CD4-positive, alpha-beta T cell treated with Interleukin-17A for 4 hours (primary cell): ENCODE measurements at places on chromosomes 16 and 17.

- DNase-seq: no peak
These were observed 84.2 kb downstream of the ZFHX3 start for GRCh38 chr16:72963533-72964315.

- no peak for DNase-seq
These were observed 226.4 kb upstream of the PSMD7 start for GRCh38 chr16:74070237-74070636.

DNA sequence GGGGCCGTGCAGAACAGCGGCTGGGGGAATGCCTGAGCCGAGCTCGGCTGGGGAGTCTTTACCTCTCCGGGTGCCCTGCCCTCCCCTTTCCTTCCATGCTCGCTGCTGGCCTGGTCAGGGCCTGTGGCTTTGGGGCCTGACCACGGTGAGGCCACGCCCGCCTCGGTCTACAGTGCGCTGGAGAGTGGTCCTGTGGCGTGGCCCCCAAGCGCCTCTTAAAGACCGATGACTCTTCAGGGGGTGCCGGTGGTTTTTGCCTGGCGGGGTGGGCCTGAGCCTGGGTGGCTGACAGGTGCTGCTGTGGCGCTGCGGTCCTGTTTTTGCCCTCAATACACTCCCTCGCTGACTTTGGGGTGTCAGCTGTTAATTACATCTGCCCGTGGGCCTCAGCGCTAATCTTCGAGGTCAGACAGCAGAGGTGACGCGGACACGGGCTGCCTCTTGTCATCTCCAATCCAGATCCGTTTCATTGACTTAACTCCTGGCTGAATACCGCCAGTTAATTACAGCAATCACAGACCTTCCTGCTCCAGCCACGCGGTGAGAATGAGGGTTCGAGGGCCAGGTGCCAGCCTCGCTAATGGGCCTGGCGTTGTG lies 29.7 kb downstream of the GSE1 start:
- no peak for DNase-seq

DNA sequence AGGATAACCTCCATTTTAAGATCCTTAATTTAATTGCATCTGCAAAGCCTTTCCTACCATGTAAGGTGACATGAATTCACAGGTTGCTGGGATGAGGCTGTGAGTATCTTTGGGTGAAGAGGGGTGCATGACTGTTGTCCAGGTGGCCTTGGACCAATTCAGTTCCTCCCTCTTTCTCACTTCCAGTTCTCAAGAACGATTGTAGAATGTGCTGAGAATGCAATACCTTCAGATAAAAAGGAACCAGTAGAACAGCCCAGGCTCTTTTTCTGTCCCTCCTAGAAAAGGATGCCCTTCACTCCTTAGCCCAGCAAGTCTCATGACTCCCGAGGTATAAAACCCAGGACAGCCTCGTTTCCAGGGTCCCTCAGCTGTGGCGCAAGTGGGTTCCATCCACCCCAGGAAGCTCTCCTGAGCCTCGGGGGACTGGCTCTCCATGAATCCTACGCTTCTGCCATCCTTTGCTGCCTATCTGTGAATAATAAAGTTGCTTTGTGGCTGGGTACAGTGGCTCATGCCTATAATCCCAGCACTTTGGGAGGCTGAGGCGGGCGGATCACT lies 61.6 kb upstream of the FA2H start:
- no peak for DNase-seq

DNA sequence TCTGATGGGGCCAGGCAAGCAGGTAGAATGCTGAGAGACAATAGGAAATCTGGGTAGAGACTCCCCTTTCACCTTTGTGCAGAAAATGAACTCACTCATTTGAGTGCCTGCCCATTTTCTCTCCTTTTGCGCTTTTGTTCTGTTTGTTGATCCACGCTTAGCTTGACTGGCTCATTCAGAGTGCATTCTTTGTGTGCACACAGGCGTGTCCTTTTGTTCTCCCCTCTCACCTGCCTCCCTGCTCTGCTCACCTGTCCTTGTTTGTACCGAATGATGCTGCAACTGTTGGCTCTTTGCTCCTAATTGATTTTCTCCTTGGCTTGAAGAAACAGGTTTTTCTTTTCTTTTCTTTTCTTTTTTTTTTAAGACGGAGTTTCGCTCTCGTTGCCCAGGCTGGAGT lies 15.8 kb downstream of the PGS1 start:
- DNase-seq: no peak

GRCh38 chr17:31877911-31878702 lies 19.1 kb upstream of the COPRS start:
- no peak for DNase-seq

DNA sequence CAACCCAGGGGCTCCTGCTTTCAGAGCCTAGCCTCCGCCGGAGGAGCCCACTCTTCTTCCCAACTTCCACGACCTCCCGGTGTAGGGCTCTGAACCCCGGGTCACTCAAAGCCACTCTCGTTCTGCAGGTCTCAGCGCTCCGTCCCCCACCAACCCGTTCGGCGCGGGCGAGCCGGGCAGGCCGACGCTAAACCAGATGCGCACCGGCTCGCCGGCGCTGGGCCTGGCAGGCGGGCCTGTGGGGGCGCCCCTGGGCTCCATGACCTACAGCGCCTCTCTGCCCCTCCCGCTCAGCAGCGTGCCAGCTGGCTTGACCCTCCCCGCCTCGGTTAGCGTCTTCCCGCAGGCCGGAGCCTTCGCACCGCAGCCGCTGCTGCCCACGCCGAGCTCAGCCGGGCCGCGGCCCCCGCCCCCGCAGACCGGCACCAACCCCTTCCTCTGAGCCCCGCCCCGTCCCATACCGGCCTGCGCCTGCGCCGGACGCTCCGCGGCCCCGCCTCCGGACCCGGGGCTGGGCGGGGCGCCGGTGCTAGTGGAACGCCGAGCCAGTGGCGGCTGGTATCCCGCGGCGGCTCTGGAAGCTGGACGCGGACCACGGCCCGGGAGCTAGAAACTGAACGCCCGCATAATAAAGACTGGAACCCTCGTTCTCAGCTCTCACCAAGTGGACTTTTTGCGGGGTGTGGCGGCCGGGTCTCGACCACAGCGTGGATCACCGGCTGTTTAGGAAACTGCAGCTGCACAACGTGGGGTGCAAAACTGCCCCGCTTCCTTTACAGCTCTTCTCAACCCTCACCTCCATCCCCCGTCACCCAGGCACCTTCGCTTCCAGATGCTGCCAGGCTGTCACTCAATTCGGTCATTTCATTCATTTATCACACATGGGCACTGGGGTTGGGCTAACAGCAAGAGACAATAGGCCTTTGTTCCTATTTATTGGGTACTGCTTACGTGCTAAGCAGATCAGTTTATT lies 5.0 kb upstream of the SPATA20 start:
- DNase-seq: peak; percentile 89
